ENCODE measurements at places on chromosomes 4 and X. TPM values are rescaled to one million over a fixed set of nuclear protein-coding genes. Genes with fewer than 3 reads are reported as not detected.
A peak's percentile ranks its signal among the peaks of the same experiment; 100 is the strongest.

The CPLX1 gene
- total RNA-seq, result 1.9 TPM

The CHIC2 gene
- total RNA-seq, result 38.2 TPM

The HSD17B13 gene
- total RNA-seq, result not detected

The C1GALT1C1 gene
- total RNA-seq, result 12.7 TPM

The BEX1 gene
- 16.6 TPM for total RNA-seq

The SYN1 gene
- 2.2 TPM for total RNA-seq

The RNF150 gene
- 5.2 TPM for total RNA-seq

DNA sequence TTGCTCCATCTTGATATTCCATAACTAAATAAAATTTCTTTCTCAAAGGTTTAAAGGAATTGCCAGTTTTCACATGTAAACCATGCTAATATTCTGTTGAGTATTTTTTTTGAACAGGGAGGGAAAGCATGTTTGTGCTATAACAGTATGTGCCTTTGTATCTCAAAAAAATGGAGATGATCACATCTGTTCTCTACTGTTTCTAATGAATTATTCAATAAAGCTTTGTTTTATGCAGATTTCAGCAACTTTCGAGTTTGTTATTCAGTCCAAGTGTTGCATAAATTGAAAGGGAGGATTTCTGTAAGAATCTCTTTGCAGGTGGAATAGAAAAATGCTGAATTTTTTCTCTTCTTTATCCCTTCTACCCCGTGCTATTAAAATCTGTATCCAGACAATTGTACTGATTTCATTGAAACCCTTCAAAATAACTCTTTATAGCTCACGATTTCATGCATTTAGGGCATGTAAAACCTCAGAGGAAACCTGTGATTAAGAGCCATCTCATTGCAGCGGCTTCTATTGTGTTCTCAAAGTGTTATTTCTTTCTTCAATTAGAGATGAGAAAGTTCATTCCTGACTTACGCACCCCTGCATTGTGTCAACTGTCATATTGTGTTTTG, 42.1 kb downstream of the NEIL3 start:
- no peaks in the 10 kb centered on the region for H3K36me3 ChIP-seq
- DNase-seq, result no peak
- no peaks in the 10 kb centered on the region for H3K27me3 ChIP-seq
- H3K27ac ChIP-seq, result no peak overlapping the region

GRCh38 chr4:130689181-130689580, 1593.2 kb downstream of the C4orf33 start:
- peak; percentile 6 for DNase-seq
- no peak overlapping the region for H3K4me3 ChIP-seq
- H3K27ac ChIP-seq, result no peak overlapping the region
- H3K27me3 ChIP-seq, result no peaks in the 10 kb centered on the region

DNA sequence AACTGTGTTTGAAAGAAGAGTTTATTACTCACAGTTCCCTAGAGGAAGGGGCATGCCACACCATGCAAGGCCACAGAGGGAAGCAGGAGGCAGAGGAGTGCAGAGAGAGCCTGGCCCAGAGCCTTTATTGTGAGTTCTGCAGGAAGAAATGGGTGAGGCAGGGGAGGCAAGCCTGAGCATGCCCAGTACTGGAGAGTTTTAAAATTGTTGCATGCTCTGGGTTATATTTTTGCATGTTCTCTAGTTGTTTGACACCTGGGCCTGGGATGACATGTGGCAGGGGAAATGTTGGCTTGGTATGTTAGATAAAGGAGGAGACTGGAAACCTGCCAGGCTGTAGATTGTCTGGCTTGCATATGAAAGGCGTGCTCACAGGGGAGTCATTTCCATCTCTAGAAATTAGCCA, 19.7 kb upstream of the CRMP1 start:
- no peak for DNase-seq
- H3K4me3 ChIP-seq, result no peak overlapping the region
- no peaks in the 10 kb centered on the region for H3K36me3 ChIP-seq
- H3K4me1 ChIP-seq, result no peaks in the 10 kb centered on the region

DNA sequence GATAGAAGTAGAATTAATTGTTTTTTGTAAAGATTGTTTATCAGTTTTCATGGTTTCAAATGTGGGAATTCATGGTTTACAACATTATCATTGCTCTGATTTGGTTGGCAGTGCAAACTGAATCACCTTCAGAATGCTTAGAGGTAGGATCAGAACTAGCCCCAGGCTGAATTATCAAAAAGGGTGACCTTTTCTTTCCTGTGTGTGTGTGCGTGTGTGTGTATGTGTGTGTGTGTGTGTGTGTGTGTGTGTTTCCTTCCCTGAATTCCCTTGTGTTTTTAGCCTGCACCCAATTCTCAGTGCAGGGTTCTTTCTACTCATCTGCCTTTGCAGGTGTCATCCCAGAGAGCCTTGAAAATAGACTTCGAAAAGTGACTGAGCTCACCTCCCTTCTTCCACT, 125.0 kb downstream of the BMPR1B start:
- no peaks in the 10 kb centered on the region for H3K36me3 ChIP-seq
- no peak overlapping the region for H3K4me3 ChIP-seq
- H3K27me3 ChIP-seq, result no peaks in the 10 kb centered on the region
- DNase-seq, result no peak

GRCh38 chr4:98728433-98728832, 70.0 kb upstream of the TSPAN5 start:
- no peaks in the 10 kb centered on the region for H3K36me3 ChIP-seq
- H3K27ac ChIP-seq, result no peak overlapping the region
- peaks cover 10% of the 10 kb centered on the region for H3K4me1 ChIP-seq
- no peaks in the 10 kb centered on the region for H3K27me3 ChIP-seq
- no peak overlapping the region for H3K4me3 ChIP-seq

- no peak for DNase-seq
- H3K27me3 ChIP-seq, result no peaks in the 10 kb centered on the region
- H3K27ac ChIP-seq, result no peak overlapping the region
- no peak overlapping the region for H3K4me3 ChIP-seq
These were observed 8.7 kb upstream of the PJA1 start for GRCh38 chrX:69173906-69174305.

DNA sequence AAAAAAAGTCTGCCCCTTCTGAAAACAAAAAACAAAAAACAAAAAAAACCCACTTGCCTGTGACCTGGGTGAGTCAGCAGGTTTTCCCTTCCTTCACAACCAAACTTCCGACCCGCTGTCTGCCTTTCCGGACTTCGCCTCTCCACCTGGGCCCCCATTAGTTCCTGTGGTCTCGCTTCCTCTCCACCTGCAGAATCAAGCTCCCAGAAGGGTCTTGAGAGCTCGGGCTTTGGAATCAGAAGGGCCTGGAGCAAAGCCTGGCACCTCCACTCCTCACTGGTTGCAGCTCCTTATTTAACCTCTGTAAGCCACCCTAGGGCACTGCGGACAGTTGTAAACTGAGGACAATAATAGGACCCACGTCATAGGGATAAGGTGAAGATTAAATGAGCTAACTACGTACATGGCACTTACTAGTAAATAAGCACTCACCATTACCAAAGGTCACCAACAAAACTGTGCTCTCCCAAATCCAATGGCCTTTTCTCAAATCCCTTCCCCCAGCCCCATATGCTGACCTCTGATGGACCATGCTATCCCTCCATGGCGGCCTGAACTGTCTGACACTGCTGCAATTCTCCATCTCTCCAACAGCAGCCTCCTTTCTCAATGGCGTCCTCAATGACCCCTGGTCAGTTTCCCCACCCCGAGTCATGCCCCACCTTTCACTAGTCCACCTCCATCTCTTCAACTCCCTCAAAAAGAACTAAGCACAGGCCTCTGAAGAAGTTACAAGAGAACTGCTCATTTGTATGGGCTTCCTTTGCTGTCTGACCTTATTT, 64.2 kb downstream of the IRF2 start:
- no peaks in the 10 kb centered on the region for H3K27me3 ChIP-seq
- no peak overlapping the region for H3K4me3 ChIP-seq
- no peaks in the 10 kb centered on the region for H3K36me3 ChIP-seq
- H3K27ac ChIP-seq, result no peak overlapping the region
- no peak for DNase-seq
- peaks cover 20% of the 10 kb centered on the region for H3K4me1 ChIP-seq

DNA sequence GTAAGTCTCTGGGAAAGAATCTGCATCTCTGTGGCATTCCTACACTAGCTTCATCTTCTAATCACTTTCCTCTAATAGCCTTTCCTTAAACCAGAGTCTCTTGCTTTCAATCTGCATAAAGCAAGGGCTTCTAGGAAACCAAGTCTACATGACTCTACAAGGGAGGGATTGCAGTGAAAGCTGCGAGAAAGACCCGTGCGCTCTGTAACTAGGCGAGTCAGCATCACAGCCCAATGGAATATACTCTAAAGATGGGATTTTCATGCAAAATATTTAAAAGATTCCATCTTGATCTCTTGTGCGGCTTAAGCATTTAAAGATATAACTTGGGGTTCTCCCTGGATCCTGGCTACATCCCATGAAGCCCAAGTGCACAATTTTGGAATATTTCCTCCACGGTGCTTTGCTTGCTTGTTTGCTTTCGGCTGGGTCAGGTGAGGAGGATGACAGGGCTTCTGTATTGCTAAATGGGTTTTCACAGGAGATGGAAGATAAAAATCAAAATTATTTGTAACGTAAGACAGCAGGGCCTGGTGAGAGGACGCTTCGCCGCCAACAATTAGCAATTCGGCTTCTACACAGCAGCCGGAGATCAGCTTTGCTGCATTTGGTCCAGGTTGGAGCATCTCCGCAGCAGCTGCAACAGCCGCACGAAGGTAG, 687 bp upstream of the GRIA2 start:
- DNase-seq, result no peak
- no peak overlapping the region for H3K27ac ChIP-seq
- peaks cover 18% of the 10 kb centered on the region for H3K4me1 ChIP-seq
- peaks cover 26% of the 10 kb centered on the region for H3K27me3 ChIP-seq
- H3K4me3 ChIP-seq, result peak overlapping the region; percentile 53
- no peaks in the 10 kb centered on the region for H3K36me3 ChIP-seq

GRCh38 chr4:1750381-1751154, 29.2 kb downstream of the TACC3 start:
- H3K4me1 ChIP-seq, result no peaks in the 10 kb centered on the region
- H3K27ac ChIP-seq, result no peak overlapping the region
- H3K27me3 ChIP-seq, result no peaks in the 10 kb centered on the region
- no peak overlapping the region for H3K4me3 ChIP-seq

GRCh38 chr4:140374130-140374477, 658 bp downstream of the SCOC start:
- no peak for DNase-seq
- H3K4me1 ChIP-seq, result peaks cover 15% of the 10 kb centered on the region
- H3K36me3 ChIP-seq, result no peaks in the 10 kb centered on the region
- H3K27ac ChIP-seq, result peak overlapping the region; percentile 84

DNA sequence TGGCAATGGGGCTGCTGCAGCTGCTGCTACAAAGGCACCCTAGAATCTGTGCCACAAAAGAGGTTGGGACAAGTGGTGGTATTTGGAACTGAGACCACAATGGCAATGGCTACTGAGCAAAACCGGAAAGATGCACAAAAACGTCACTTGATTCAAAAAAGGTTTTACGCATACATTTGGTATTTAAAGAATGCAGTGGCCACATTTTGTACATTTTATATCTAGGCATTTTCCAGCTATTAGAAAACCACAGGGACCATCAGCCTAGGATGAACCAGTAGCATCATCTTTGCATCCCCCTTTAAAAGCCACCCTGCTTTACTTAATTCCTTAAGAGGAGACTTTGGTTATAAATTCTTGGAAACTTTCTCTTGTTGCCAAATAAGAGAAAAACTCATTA, 104.8 kb upstream of the CXCL13 start:
- no peak overlapping the region for H3K4me3 ChIP-seq
- no peaks in the 10 kb centered on the region for H3K36me3 ChIP-seq
- no peak overlapping the region for H3K27ac ChIP-seq

DNA sequence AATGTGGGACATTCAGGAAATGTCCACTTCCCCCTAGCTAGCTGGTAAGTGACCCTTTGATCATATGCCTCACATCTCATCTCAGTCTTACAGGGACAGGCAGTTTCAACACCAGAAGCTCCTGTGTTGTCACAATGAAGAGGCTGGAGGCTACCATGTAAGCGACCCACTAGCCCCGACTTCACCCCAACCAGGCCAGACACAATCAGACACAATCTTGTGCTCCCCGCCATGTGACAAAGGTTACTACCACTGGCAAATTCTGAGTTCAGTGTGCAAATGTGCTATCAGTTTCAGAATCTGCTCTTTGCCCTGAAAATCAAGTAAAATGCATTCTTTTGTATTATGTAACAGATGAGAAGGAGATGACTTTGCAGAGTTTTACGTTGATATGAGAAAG, 56.9 kb upstream of the STS start:
- DNase-seq, result no peak
- no peak overlapping the region for H3K4me3 ChIP-seq
- no peaks in the 10 kb centered on the region for H3K4me1 ChIP-seq
- no peak overlapping the region for H3K27ac ChIP-seq
- no peaks in the 10 kb centered on the region for H3K36me3 ChIP-seq

- DNase-seq, result peak; percentile 12
- no peaks in the 10 kb centered on the region for H3K27me3 ChIP-seq
These were observed 540.0 kb downstream of the SPRY1 start for GRCh38 chr4:123936621-123937043.

Data from astrocyte (in vitro differentiated cells and primary cell).